ENCODE measurements at places on chromosomes 16 and 17.

- no peak for DNase-seq
Observed at GRCh38 chr16:83351846-83352245, 455.9 kb upstream of the HSBP1 start.

DNA sequence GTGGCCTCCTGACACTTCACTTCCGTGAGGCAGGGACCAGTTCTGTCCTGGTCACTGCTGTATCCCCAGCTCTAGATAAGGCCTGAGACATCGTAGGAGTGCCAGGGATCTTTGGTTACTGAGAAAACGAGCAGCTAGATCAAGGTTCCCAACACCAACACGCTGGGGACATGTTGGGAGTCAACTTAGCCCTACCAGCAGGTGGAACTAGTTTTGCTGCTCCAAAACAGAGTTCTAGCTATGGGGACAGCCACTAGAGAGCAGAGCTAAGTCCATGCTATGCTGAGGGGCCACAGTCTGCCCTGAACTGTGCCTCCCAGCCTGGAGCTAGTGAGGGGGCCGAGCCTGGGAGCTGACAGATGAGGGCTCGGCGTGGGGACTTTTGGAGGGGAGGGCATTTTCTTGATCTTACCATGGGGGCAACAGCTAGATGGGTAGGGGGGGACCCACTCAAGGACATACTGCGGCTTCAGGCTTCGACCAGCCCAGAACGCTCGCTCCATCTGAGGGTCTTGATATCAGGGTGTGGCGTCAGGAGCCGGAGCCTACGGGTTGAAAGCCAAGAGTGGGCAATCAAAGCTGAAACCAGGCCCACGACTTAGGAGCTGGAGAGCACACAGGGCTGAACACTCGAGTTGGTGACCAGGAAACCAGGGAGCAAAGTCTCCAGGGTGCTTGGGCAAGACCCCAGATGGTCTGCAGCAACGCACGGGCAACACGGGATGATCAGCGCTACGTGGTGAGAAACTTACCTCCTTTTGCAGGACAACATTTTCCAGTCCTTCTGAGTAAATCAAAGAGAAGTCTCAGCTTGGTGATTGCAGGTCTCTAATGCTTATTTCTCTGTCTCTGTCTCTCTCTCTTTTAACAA, 13.4 kb downstream of the SNX20 start:
- DNase-seq, result no peak

DNA sequence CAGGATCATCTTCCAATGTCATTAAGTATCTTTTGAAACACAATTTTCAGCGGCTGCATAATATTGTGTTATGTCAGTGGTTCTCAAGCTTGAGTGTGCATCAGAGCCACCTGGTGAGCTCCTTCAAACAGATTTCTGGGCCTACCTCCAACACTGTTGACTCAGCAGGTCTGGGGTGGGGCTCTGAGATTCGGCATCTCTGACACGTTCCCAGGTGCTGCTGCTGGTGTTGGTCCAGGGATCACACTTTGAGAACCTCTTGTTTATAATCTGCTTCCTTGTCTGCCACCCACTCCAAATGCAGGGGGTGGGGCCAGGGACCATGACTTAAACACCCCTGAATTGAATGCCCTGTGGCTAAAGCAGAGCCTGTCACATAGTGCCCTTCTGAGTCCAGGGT, 73.8 kb upstream of the HNF1B start:
- no peak for DNase-seq

GRCh38 chr17:39009581-39010001, 42.4 kb upstream of the FBXO47 start:
- DNase-seq, result no peak

DNA sequence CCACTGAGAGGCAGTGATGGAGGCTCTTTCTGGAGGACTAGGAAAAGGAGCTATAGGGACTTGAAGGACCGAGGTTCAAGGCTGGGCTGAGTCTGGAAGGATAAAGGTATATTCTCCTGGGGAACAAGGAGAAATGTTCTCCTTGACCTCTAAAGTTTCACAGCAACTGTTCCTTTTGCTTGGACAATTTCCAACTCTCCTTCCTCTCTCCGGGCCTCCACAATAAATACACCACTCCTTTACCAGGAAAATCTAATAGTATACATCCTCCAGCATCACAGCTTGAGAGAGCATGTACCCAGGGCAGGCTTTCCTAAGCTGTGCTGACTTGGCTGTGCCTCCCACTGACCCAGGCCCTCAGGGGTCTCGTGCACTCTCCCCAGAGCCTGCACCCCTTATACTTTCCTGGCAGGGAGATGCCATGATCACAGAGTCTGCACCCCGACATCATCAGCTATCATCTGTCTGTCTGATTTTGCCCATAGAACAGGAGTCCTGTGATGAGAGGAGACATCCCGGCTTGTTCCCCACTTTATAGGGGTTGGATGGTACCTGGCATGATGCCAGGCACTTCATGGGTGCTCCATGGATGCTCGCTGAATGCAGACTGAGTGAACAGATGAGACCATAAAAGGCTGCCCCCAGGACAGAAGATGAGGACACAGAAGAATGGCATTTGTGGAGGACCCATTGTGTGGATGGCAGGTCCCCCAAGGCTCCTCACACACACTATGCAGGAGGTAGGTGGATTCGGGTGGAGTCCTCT, 582.6 kb upstream of the CDH5 start:
- DNase-seq, result no peak

DNA sequence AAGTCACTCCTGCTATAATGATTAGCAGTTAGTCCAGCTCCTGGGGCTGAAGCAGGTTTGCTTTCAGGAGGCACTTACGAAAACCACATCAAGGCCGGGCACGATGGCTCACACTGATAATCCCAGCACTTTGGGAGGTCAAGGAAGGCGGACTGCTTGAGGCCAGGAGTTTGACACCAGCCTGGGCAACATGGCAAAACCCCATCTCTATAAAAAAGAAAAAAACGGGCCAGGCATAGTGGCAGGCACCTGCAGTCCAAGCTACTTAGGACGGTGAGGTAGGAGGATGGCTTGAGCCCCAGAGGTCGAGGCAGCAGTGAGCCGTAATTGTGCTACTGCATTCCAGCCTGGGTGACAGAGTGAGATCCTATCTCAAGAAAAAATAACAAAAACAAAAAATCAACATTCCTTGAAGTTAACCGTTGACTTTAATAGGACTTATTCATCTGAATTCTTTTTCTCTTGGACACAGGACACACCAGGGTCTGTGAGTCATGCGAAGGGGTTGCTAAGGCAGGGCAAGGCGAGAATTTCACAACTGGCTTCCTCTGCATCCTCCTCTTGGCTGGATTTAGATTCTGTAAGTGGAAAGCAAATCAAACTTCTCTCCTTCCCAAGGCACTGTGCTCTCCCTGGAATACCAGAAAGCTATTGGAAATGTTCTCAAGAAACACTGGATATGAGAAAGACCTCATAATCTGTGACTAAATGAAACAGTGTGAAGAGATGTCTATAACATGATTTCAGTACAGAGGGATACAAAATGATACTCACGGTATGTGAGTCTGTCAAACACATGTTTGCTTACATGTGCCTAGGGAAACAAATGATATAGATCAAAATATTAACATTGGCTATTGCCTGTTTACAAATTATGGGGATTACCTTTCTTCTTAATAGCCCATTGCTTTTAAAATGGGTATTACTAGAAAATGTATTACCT, 99.5 kb downstream of the SYCE1L start:
- peak; percentile 27 for DNase-seq

GRCh38 chr16:79253100-79253631, 347.4 kb downstream of the MAF start:
- DNase-seq, result peak; percentile 64

- DNase-seq, result no peak
Observed at GRCh38 chr17:60311936-60312335, 80.0 kb downstream of the USP32 start.

DNA sequence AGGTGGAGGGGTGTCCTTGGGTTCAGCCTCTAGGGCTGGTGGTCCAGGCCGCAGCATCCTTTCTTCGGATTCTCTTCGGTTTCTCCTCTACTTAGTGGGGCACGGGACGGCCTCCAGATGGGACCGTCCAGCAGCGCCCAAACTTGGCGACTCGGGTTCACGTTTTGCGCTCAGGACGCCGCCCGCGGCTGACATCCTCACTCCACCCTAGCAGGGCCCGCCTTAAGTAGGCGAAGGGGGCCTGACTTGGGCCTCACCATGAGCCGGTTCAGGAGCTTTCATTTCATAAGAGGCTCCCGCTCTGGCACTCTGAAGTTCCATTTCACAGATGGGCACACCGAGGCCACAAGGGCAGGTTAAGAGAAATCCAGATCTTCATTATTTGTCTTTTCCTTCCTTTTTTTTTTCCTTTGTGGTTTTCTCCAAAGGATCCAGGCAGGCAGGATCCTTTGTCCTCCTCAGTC, 141.2 kb downstream of the SEC14L1 start:
- no peak for DNase-seq

DNA sequence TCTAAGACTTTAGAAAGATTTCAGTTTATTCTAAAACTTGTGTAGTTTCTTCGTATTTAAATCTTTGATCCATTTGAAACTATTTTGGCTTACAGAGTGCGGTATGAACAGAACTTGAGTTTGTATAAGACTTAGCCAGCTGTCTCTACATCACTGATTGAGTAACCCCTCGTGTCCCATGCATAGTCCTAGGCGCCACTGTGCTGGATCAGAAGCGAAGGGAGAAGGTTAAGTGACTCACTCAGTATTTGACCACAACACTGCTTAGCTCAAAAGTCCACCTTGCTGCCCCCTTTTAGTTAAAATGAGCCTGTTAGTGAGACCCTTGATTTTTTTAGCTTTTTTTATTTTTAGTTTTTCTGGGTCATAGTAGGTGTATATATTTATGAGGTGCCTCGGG, 28.4 kb downstream of the CD300LB start:
- no peak for DNase-seq

DNA sequence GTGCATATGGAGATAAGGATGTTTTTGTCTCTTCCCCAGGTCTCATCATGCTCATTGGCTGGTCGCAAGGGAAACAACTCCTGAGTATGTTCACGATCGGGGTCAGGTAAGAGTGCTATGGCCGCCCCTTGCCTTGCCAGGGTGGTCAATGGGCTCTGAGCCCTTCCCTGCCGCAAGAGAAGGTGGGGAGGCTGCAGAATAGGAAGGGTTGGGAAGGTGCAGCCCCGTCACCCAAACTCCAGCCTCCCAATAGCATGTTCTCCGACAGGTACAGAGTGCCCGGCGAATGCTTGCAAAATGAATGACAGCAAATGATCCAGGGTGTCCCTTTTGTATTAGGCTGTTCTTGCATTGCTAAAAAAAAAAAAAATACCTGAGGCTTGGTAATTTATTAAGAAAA, 57.4 kb downstream of the ATP2C2 start:
- DNase-seq, result no peak

- no peak for DNase-seq
Observed at GRCh38 chr17:20948984-20949777, 93.6 kb downstream of the USP22 start.

DNA sequence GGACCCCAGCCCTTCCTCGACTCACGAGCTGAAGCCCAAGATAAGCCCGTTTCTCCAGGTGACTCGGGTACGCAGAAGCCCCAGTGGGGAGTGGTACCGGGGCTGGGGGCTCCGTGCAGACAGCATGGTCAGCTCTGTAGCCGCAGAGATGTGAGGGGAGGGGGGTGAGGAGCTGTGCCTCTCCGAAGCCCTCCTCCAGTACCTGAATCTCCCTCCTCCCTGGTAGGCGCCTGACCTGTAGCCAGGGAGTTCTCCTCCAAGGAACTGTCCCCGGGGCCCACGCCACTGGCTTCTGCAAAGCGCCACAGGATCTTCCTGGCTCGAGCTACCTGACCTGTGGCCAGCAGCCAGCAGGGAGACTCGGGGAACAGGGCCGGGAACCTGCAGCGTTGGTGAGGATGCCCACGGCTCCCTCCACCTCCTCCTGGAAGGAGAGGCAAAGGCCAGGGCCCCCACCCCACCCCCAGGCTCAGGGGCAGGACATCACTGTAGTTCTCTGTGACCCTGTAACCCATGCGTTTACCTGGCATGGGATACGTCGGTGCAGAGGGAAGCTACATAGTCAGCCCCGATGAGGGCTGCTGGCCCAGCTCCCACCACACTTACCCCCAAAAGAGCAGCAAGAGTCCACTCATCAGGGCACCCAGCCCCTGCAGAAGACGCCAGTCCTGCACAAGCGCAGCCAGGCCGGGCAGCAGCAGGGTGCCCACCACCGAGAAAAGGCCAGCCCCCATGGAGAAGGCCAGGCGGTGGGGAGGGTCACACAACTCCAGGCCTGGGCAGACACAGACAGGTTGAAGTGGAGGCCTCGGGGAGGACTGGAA, 1.7 kb downstream of the SLC22A31 start:
- DNase-seq, result no peak

- peak; percentile 73 for DNase-seq
Observed at GRCh38 chr16:9489835-9490467, 398.5 kb downstream of the HAPSTR1 start.

- DNase-seq, result no peak
Observed at GRCh38 chr17:49547566-49547965, 28.1 kb upstream of the NXPH3 start.

DNA sequence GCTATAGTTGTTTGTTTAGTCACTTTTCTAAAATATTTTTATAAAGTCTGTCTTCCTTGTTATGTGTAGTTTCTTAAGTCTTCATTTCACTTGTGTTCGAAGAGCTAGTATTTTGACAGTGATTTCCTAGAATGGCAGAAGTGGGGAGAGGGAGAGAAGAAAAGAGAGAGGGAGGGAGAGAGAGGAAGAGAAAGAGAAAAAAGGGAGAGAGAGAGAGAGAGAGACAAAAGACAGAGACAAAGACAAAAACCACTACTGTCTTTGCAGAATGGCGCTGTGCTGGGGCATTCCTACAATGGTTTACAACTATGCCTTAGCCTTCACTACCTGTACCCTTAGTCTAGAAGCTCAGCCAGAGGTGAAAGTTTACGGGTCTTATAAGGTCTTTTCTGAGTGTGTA, 90.5 kb downstream of the CA4 start:
- no peak for DNase-seq

- DNase-seq, result no peak
Observed at GRCh38 chr17:8062807-8063483, 24.1 kb downstream of the ALOX15B start.

- peak; percentile 52 for DNase-seq
Observed at GRCh38 chr16:75342308-75342811, 90.9 kb upstream of the BCAR1 start.

DNA sequence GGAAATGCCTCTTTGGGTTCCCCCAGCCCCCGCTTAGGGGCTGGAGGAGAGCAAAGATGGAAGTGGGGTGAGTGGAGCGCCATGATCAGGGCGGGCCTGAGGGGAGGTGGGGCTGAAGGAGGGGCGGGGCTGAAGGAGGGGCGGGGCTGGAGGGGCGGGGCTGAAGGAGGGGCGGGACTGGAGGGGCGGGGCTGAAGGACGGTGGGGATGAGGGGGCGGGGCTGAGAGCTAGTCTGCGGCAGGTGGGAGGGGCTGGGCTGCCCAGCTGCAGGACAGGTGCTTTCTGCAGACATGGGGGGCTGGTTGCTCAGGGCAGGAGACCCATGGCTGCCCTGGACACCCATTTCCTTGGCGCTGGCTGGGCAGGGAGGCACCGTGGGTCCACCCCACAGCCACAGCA, 39.1 kb upstream of the PABPN1L start:
- DNase-seq, result no peak

DNA sequence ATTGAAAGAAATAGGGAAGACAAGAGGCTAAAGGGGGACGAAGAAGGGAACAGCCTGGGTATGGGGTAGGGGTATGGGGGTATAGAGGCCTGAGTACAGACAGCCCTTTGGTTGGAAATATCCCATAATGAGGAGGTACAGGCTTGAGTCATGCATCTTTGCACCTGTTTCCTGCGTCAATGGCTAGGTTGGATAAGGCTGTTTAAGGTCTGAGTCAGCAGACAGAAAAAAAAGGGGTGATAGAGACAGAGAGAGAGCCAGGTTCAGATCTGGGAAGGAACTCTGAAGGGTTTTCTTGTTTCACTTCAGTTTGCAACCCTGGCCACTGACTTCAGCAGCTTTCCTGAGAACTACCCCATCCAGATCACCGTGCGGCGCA, 8.5 kb downstream of the FNDC8 start:
- DNase-seq, result no peak
